ENCODE measurements at places on chromosomes 1 and 21. TPM values are rescaled to one million over a fixed set of nuclear protein-coding genes. Genes with fewer than 3 reads are reported as not detected.

GRCh38 chr1:35600593-35600992 lies 27.5 kb downstream of the TFAP2E start:
- DNase-seq: no peak

DNA sequence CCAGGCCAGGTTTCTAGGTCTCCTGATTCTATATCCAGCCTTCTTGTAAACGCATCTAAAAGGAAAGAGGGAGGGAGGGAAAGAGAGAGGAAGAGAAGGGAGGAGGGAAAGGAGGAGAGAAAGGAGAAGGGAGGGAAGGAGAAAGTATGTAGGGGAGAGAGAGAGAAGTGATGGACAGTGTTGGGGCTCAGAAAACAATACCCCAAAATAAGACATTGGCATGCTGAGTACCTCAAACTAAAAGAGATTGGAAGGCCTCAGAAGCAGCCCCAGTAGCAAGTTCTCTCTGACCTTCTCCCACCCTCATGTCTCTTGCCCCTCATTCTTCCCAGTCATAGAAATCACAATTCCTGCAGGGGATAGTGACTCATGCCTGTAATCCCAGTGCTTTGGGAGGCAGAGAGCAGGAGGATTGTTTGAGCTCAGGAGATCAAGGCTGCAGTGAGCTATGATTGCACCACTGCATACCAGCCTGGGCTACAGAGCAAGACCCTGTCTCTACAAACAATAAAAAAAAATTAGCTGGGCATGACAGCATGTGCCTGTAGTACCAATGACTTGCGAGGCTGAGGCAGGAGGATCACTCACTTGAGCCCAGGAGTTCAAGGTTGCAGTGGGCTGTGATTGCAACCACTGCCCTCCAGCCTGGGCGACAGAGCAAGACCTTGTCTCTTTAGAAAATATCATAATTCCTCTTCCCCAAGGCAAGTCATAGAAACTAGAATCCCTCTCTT lies 51.2 kb downstream of the DNTTIP2 start:
- DNase-seq: no peak

DNA sequence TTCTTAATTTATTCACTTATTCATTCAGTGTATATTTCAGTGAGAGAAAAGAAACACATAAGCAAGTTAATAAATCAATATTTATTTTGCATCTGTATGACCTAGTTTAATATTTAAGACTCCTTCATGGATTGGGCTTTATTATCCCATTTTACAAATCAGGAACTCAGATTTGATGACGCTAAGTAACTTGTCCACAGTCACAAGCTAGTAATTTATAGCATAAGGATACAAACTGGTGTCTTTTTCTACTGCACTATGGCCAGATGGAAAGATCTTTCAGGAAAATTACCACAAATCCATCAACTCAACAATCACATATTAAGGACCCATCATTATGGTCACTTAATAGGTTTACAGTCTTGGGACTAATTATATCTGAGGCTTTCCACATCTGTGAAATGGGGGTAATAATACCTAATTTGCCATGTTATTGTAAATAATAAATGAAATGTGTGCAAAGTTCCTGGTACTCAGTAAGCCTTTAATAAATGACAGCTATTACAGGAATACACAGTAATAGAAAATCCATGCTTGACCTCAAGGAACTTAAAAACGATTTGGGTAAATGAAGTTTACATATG lies 13.3 kb downstream of the CDKN2C start:
- DNase-seq: no peak

DNA sequence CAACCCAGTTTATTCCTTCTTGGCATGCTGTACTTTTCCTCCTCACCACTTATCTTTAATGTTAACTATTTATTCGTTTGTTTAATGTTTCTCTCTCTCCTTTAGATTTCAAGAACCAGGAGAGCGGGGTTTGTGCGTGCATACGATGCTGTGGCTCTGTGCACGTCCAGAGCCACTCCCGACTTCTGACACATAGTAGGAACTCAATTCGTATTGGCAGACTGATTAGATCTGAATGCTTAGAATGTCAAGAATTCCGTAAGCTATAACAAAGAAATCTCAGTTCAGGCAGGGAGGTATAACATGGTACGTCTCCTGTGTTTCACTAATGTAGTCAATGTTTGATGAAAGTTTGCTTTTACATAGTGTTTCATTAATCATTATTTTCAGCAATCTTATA lies 7.3 kb upstream of the GRIK1 start:
- DNase-seq: no peak

DNA sequence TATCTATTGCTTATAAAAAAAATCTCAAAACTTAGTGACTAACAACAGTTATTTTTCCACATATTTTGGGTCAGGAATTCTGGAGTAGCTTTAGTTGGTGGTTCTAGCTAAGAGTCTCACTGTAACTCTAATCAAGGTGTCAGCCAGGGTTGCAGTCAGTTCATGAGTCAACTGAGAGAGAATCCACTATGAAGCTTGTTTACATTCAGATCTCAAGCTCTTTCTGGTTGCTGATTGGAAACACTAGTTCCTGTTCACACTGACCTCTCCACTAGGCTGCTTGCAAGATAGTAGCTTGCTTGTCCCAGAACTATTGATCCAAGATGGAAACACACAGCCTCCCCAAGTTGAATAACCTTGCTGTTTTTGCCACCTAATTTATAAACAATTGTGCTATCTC lies 1192.1 kb upstream of the B3GALT2 start:
- DNase-seq: peak; percentile 21

- DNase-seq: peak; percentile 37
These were observed 190.9 kb upstream of the ADGRL4 start for GRCh38 chr1:79197421-79197820.

DNA sequence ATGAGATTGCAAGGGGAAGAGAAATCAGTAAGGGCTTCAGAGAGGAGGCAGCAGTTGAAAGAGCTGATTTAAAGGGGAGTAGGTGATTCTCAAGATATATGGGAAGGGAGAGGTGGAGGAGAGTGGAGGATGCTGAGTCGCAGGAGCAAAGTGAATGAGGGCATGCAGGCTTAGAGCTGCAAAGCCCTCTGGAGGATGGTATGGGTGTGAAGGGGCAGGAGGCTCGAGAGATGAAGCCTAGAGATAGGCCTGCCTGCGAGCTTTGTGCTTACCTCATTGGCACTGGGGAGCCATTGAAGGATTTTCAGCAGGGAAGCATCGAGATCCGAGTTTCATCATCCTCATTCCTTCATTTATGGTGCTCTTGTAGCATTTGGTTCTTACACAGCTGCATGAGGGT lies 15.8 kb upstream of the SH2D2A start:
- DNase-seq: no peak

- DNase-seq: no peak
These were observed 18.8 kb downstream of the CEP350 start for GRCh38 chr1:179973198-179974110.

GRCh38 chr1:56473582-56474270 lies 105.6 kb downstream of the PLPP3 start:
- peak; percentile 7 for DNase-seq

DNA sequence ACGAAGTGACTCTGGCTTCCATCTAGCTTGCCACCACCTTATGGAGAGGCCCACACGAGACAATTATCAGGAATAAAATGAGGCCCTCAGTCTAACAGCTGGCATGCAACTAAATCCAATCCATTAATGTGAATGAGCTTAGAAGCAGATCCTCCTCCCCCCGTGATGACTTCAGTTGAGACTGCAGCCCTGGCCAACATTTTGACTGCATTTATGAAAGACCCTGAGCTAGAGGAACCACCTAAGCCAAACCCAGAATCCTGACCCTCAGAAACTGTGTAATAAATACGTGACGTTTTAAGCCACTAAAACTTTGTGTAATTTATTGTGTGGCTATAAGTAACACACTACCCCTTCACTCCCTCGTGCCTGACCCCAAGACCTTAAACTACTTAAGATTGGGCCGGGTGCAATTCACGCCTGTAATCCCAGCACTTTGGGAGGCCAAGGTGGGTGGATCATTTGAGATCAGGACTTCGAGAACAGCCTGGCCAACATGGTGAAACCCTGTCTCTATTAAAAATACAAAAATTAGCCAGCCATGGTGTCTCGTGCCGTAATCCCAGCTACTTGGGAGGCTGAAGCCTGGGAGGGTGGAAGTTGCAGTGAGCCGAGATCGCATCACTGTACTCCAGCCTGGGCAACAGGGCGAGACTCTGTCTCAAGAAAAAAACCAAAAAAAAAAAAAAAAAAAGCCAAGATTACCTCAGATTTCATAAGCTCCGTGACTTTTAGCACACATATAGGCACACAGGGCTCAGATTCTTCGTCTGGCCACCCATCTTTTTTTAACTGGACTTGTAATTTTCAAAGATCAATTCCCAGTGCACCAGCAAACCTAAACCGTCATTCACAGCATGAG lies 72.5 kb downstream of the ENAH start:
- DNase-seq: no peak

GRCh38 chr1:168101336-168101735 lies 35.4 kb downstream of the GPR161 start:
- no peak for DNase-seq

GRCh38 chr1:14103878-14104430 lies 404.0 kb downstream of the PRDM2 start:
- DNase-seq: no peak

GRCh38 chr1:41503538-41504113 lies 19.1 kb upstream of the EDN2 start:
- no peak for DNase-seq

- no peak for DNase-seq
These were observed 17.9 kb downstream of the ETV3L start for GRCh38 chr1:157081707-157082106.

DNA sequence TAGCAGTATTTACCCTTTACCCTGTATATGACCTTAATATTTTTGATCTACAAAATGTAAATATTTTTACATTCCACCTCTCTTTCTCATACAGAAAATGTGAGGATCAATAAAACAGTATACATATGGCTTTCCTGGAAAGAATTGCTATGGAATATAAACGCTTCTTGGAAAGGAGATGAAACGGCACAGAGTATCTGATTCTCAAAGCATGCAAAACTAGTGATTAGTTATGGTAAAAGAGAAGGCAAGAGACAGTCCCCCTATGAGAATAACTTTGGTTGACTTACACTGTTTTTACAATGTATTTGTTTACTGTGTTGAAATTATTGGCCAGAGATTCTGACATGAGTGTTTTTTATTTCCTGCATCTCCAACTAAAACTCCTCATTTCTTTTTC lies 204.6 kb upstream of the C21orf91 start:
- DNase-seq: no peak

DNA sequence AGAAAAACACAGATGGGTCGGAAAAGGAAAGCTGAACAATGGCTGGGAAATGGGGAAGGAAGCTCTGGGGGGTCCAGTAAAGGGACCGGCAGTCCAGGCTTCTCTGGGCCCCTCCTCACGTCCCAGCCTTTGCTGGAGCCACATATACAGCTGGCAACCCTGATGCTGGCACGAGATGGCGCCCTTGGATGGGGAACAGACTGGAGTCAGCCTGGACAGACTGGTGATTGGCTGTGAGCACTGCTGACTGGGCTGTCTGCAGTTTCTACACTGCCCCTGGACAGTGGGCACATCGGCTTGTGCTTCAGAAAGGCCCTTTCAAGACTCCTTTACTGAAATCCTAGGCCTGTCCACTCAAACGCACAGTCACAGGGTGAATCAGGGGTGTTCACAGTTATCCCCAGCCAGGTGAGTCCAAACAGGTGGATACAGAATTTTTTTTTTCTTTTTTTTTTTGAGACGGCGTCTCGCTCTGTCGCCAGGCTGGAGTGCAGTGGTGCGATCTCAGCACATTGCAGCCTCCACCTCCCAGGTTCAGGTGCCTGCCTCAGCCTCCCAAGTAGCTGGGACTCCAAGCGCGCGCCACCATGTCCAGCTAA lies 31.1 kb upstream of the ZBTB40 start:
- peak; percentile 78 for DNase-seq

- peak; percentile 46 for DNase-seq
These were observed 108.7 kb downstream of the TSEN15 start for GRCh38 chr1:184160236-184160635.

GRCh38 chr1:3274972-3275371 lies 179.5 kb upstream of the ARHGEF16 start:
- no peak for DNase-seq

DNA sequence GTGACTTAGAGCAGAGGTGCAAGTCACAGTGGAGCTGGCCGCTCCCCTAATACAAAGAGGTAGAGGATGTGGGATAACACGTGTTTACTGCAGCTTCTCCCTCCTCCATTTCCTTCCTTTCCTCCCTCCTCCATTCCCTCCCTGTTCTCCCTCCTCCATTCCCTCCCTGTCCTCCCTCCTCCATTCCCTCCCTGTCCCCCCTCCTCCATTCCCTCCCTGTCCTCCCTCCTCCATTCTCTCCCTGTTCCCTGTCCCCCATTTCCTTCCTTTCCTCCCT lies 124.0 kb downstream of the CRYAA start:
- DNase-seq: no peak

DNA sequence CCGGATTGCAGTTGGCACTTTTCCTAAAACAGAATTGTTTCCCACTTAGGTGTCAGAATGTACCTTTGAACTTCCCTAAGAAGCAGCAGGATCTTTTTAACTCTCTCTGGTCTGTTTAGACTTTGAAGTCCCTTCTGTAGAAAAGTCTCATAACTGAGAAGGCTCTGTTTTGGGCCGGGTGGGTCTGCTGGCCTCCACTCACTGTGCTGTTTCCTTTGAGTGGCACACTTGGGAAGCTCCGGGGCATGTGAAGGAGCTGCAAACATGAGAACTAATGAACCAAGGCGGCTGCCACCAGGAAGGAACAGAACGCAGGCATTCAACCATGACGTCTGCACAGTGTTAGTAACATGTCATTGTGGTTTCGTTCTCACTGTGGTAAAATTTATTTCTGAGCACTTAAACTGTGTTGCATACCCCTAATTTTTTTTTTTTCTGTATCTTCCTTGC lies 19.5 kb upstream of the NCMAP start:
- DNase-seq: no peak

- peak; percentile 61 for DNase-seq
These were observed 1280.1 kb downstream of the KCNT2 start for GRCh38 chr1:195328102-195328501.

DNA sequence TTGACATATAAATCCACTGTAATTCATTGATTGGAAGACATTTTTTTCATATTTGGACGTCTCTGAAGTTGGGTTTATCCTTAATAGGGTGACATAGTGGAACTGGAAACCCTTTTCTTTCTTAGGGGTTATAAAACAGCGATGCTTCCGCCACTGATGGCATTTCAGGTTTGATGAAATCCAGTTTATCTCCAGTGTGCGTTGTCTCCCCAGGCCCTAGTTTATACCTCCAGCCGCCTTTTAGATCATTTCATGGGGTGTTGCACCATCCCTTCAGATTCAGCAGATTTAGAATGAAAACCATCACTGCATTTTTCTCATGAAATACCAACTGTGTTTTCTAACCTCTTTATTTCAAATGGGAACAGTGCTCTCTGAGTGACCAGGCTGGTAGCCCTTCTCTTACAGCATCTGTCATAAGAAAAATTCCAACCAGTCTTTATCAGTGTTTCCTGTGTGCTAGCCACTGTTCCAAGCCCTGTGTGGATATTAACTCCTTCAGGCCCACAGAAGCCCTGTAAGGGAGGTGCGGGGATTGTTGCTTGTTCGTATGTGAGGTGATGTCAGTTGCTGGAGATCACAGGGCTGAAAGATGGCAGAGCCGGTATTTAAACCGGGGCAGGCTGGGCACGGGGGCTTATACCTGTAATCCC lies 19.0 kb downstream of the H6PD start:
- no peak for DNase-seq

The DTL gene
- total RNA-seq: 20.2 TPM

The RCAN3 gene
- total RNA-seq: 6.1 TPM

The AIM2 gene
- not detected for total RNA-seq

The NIT1 gene
- 75.4 TPM for total RNA-seq

The ZNF695 gene
- 8.7 TPM for total RNA-seq

The RIPPLY3 gene
- total RNA-seq: not detected

The BRINP3 gene
- total RNA-seq: 0.26 TPM

The NGF gene
- 1.1 TPM for total RNA-seq

The JAM2 gene
- total RNA-seq: not detected

The GPR25 gene
- total RNA-seq: 0.25 TPM

All from MCF 10A (cell line).